ENCODE measurements at places on chromosomes 1 and 21.

- DNase-seq, result no peak
Measured at GRCh38 chr1:22140694-22141093, 2.2 kb downstream of the WNT4 start.

DNA sequence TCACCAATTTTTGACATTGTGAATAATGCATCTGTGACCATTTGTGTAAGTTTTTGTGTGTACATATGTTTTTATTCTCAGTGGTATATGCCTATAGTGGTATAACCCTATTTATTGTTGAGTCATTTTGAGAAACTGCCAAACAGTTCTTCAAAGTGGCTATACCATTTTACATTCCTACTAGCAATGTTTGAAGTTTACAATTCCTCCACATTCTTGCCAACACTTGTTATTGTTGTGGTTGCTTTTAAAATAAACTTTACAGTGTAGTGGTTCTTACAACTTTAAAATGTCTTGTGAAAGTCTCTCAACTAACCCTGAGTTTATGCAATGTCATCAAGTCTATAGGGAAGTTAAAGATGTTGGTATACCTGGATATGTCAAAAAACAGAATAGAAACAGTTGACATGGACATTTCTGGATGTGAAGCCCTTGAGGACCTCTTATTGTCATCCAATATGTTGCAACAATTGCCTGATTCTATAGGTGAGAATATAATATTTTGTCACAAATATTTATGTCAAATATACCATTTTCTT is 219.4 kb downstream of the LRRC40 start:
- no peak for DNase-seq

DNA sequence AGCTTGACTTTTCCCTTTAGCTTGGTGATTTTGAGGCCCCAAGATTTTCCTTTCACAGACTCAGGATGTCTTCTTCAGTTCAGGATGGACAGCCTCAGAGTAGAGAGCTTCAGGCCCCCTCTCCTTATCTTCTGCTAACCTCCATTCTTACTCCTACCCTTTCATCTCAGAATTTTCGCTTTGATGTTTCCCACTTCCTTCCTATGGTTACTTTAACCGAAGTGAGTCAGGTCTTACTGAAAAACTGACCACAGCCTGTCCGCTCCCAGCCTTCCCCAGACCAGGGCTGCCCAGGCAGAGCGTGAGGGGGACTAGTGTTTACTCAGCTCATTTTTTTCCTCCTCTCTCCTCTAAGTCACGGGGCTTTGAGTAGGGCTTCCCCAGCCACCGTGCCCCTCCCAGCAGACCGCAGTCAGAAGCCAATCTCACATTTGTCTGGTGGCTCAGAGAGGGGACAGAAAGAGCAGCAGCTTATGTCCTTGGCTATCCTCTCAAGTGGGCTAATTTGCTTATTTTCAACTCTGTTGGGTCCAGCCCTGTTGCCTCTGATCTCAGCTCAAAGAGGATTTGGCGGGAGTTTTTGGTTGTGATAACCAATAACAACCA is 4.2 kb upstream of the IL19 start:
- no peak for DNase-seq

DNA sequence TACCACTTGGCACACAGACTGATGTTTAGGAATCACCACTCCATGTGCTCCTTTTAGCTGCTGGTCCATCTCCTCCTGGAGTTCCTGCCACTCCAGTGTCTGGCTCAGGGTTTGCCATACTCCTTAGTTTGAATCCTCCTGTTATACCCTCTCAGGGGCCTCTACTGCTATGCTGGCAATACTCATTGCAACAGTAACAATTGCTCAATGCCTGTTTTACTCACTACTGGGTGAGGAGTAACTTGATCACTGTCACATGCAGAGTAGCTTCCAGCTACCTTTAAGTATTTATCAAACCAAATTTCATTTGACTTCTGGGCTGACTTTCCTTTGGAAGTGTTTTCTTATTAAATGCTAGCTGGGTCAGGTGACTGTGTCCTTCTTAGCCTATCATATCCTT is 107.2 kb upstream of the WLS start:
- no peak for DNase-seq

GRCh38 chr1:39250460-39251240 is 46.2 kb downstream of the MACF1 start:
- DNase-seq, result no peak

DNA sequence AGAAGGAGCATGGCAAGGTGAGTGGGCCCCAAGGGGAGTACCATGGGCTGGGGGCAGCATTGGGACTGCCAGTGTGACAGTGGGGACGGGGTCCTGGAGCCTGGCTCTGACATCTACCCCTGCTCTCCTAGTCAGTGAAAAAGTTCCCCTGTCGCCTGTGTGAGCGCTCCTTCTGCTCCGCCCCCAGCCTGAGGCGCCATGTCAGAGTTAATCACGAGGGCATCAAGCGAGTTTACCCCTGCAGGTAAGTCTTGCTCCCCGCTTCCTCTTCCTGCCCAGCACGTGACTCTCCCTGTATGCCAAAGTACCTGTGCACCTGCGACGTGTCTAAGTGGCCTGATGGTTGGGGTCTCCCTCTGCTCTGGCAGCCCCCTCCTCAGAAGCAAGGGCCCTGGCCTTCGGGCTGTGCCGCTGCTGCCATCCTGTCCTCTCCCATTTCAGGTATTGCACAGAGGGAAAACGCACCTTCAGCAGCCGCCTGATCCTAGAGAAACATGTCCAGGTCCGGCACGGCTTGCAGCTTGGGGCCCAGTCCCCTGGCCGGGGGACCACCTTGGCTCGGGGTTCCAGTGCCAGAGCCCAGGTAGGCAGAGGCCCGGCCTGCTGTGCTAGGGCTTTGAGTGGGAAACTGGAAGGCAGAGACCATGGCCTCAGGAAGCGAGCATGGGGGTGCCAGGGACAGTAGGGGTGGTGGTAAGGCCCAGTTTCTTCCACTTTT is 8.1 kb downstream of the ZNF687 start:
- no peak for DNase-seq

DNA sequence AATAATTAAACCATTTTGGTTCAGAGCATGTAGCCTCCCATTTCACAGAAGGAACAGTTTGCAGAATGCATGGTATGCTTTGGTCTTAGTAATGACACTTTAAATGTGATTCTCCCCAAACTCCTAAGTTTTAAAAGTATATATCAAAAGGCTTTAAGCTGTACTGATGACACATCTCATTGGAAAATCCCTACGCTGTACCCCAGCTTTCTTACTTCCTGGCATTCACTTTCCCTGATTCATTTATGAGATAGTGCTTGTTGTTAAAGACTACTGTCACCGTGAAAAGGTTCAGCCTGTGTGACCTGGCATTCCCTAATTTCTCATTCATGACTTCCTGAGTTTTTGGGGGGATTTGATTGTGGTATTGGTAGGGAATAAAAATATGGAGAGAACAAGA is 53.4 kb downstream of the MPZL1 start:
- DNase-seq, result no peak

DNA sequence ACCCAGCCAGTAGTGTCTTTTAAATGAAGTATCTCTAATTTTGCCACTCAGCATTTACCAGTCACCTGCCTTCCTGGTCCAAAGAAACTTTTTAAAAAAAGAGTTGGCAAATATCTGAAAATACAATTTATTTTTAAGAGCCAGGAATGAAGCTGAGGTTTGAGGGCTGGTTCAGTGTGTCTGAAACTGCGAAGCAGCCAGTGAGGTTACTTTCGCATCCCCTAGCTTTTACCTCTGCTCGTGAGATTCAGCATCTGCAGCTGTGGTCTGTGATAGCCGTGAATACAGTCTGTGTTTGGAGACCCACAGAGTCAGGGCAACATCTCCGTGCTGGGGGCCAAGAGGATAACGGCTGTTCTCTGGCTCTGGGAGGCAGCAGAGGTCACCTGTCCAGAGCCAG is 21.3 kb upstream of the KCNAB2 start:
- no peak for DNase-seq

- no peak for DNase-seq
Measured at GRCh38 chr1:26034504-26035202, 11.3 kb downstream of the SLC30A2 start.

Data from NCI-H1092 (cell line).